ENCODE measurements at places on chromosomes 5 and 9. TPM values are rescaled to one million over a fixed set of nuclear protein-coding genes. Genes with fewer than 3 reads are reported as not detected.

The ZCCHC10 gene
- total RNA-seq: 27.0 TPM

DNA sequence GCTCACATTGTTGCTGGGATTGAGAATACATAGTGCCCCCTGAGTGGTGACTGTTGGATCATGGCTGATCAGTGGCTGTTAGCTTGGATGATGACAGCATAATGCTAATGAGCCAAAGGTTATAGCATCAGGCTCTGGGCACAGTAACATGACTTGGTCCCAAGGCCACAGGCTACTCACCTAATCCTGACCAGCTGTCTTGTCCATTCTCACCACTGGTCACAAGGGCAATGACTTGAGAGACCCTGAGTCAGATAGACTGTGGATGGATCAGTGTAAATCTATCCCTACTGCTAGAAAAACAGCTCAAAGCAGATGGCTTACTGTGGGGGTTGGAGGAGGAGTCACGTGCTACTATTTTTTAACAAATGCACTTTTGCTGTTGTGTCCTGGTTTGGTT is 74.7 kb downstream of the AOPEP start:
- H3K4me1 ChIP-seq: peaks cover 11% of the 10 kb centered on the region
- no peak for DNase-seq
- H3K36me3 ChIP-seq: peaks cover 28% of the 10 kb centered on the region
- H3K27ac ChIP-seq: no peak overlapping the region
- H3K27me3 ChIP-seq: no peaks in the 10 kb centered on the region

The GRIN1 gene
- total RNA-seq: not detected

The PARP8 gene
- 22.0 TPM for total RNA-seq

DNA sequence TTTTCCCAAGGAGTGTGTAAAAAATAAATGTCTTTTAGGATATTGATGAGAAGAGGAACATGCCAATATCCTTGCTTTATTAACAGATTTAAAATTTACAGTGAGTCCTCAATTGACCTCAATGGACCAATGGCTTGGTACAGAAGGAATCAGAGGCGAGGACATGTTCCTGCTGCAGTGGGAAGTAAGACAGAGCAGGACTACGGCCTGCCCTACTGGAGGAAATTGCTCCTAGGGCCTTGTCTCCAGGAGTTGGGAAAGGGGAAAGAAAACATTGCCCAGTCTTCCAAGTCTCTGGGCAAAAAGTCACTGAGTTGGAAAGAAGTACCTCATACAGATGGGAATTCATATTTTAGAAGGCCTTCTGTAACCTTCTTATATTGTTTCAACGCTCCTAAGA is 33.1 kb upstream of the UGT3A2 start:
- no peak overlapping the region for H3K27ac ChIP-seq
- H3K4me3 ChIP-seq: no peak overlapping the region
- no peaks in the 10 kb centered on the region for H3K4me1 ChIP-seq
- no peak for DNase-seq

- H3K4me1 ChIP-seq: no peaks in the 10 kb centered on the region
- DNase-seq: no peak
- no peaks in the 10 kb centered on the region for H3K27me3 ChIP-seq
- no peak overlapping the region for H3K27ac ChIP-seq
- H3K4me3 ChIP-seq: no peak overlapping the region
Observed at GRCh38 chr5:170006021-170006420, 25.7 kb upstream of the INSYN2B start.

GRCh38 chr9:19117039-19117716 is 10.1 kb downstream of the PLIN2 start:
- peaks cover 46% of the 10 kb centered on the region for H3K36me3 ChIP-seq
- H3K27ac ChIP-seq: no peak overlapping the region
- no peaks in the 10 kb centered on the region for H3K27me3 ChIP-seq

The DPH7 gene
- 32.4 TPM for total RNA-seq

- peaks cover 36% of the 10 kb centered on the region for H3K27me3 ChIP-seq
- peaks cover 10% of the 10 kb centered on the region for H3K4me1 ChIP-seq
- no peak overlapping the region for H3K4me3 ChIP-seq
Observed at GRCh38 chr9:86102626-86103025, 3.3 kb upstream of the GOLM1 start.

DNA sequence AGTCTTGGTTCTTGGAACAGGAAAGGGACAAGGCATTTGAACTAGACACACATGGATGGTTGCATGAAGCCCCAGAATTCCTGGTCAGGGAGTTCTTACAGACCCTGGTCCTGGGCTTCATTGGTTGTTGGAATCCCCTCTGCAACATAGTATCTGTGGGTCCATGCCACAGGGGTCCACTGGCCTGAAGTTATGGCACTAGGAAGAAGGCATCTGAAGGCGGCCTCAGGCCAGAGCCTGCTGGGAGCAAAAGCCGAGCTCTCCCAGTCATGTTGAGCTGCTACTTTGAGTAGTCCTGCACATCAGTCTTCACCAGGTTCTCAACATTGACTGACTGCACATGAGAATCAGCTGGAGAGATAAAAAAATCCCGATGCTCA is 71.1 kb upstream of the PITX1 start:
- H3K4me3 ChIP-seq: no peak overlapping the region
- DNase-seq: no peak
- no peaks in the 10 kb centered on the region for H3K27me3 ChIP-seq
- H3K36me3 ChIP-seq: no peaks in the 10 kb centered on the region

The SH2D3C gene
- 27.2 TPM for total RNA-seq

DNA sequence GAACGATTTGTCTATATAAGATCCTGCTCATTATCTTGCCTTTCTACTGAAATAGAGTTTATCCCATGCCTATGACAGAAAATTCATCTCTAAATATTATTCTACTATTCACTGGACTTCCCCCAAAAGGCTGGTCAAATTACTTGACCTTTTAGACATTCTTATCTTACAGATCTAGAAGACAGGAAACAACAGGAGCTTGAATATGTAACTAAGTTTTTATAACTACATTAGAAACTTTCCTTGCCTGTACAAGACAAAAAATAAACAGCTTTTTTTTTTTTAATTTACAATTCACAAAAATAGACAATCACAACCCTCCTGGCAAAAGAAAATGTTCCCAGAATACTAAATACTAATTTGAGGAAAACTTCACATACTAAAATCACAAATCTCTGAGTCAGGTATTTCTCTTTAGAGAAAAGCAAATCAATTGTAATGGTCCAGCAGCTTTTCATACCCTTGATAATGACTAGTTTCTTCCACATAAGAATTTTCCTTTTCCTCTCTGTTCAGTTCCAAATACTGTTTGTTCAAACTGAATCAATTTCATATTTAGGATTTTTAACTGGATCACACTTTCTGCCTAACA is 68.6 kb downstream of the MLLT3 start:
- no peaks in the 10 kb centered on the region for H3K27me3 ChIP-seq
- H3K36me3 ChIP-seq: peaks cover 3% of the 10 kb centered on the region
- H3K4me3 ChIP-seq: peak overlapping the region; percentile 1
- peaks cover 75% of the 10 kb centered on the region for H3K4me1 ChIP-seq

The NSG2 gene
- total RNA-seq: not detected

GRCh38 chr5:93274291-93274690 is 306.7 kb downstream of the NR2F1-AS1 start:
- no peak overlapping the region for H3K27ac ChIP-seq
- H3K27me3 ChIP-seq: no peaks in the 10 kb centered on the region
- H3K36me3 ChIP-seq: no peaks in the 10 kb centered on the region
- H3K4me3 ChIP-seq: no peak overlapping the region
- no peaks in the 10 kb centered on the region for H3K4me1 ChIP-seq

GRCh38 chr5:66757219-66757833 is 161.1 kb downstream of the MAST4 start:
- no peak overlapping the region for H3K27ac ChIP-seq
- no peaks in the 10 kb centered on the region for H3K4me1 ChIP-seq
- no peak overlapping the region for H3K4me3 ChIP-seq
- DNase-seq: peak; percentile 73

GRCh38 chr9:125549465-125549871 is 157.5 kb downstream of the MAPKAP1 start:
- H3K4me1 ChIP-seq: no peaks in the 10 kb centered on the region
- no peak overlapping the region for H3K4me3 ChIP-seq
- H3K27me3 ChIP-seq: no peaks in the 10 kb centered on the region
- no peak for DNase-seq

The OR13C4 gene
- total RNA-seq: not detected

The SPATA31C1 gene
- not detected for total RNA-seq

The PAX5 gene
- 0.27 TPM for total RNA-seq

DNA sequence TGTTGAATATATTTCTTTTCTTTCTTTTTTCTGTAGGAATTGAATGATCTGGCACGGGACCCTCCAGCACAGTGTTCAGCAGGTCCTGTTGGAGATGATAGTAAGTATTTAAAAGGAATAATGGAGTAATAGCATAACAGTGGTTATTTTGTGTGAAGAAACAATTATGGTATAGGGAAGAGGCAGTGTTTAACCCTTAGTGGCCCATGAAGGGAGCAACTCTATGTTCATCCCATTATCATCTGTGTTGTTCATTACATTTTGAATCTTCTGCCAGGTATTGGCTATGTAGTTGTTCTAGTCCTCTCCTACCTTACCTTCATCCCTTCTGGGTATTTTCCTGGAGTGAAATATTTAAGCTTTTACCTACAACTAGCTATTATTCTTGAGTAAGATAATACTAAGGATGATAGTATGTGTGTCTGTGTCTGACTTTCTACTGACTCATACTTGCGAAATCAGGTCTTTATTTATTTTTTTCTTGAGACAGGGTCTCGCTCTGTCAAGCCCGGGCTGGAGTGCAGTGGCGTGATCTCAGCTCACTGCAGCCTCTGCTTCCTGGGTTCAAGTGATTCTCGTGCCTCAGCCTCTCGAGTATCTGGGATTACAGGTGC is 39.3 kb downstream of the UBE2D2 start:
- no peaks in the 10 kb centered on the region for H3K27me3 ChIP-seq
- H3K36me3 ChIP-seq: peaks cover 22% of the 10 kb centered on the region
- DNase-seq: no peak
- no peak overlapping the region for H3K4me3 ChIP-seq
- no peak overlapping the region for H3K27ac ChIP-seq

DNA sequence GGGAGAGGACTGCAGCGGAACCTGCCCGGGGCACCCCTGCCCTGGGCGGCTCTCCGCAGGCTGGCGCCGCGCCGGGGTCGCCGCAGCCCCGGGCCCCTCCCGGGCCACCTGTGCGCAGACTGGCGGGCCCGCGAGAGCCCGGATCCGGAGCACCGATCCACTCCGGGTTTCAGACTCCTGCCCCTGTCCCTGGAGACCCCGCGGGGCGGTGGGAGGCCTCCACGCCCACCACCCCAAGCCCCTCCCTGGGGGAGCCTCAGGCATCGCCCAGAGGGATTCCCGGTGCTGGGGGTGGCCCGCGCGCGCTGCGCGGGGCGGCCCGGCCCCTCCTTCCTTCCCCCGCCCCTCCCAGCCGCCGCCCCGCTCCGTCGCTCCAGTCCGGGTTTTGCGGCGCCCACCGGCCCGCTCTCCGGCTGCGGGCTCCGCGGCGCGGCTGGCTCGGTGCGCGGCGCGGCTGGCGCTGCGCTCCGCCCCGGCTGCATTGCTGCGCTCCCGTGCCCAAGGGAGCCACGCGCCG is at the start of gene UNC5A:
Gene UNC5A, plus strand, starts transcription at position 479 of the 517 bp plus-strand sequence. CDS start 192 bp downstream, outside the sequence.
- DNase-seq: peak; percentile 62
- H3K36me3 ChIP-seq: no peaks in the 10 kb centered on the region
- no peak within 1 kb of the TSS for H3K27ac ChIP-seq
- peaks cover 64% of the 10 kb centered on the region for H3K27me3 ChIP-seq
- peaks cover 11% of the 10 kb centered on the region for H3K4me1 ChIP-seq
- H3K4me3 ChIP-seq: peak within 1 kb of the TSS; percentile 59

GRCh38 chr5:55471468-55471867 is 63.3 kb downstream of the PLPP1 start:
- H3K36me3 ChIP-seq: peaks cover 6% of the 10 kb centered on the region
- no peak for DNase-seq
- no peaks in the 10 kb centered on the region for H3K27me3 ChIP-seq
- H3K4me3 ChIP-seq: no peak overlapping the region
- H3K4me1 ChIP-seq: peaks cover 2% of the 10 kb centered on the region

- H3K27me3 ChIP-seq: no peaks in the 10 kb centered on the region
- peaks cover 16% of the 10 kb centered on the region for H3K4me1 ChIP-seq
- H3K36me3 ChIP-seq: peaks cover 2% of the 10 kb centered on the region
- H3K27ac ChIP-seq: no peak overlapping the region
Observed at GRCh38 chr5:158351485-158352125, 492.7 kb upstream of the CLINT1 start.

DNA sequence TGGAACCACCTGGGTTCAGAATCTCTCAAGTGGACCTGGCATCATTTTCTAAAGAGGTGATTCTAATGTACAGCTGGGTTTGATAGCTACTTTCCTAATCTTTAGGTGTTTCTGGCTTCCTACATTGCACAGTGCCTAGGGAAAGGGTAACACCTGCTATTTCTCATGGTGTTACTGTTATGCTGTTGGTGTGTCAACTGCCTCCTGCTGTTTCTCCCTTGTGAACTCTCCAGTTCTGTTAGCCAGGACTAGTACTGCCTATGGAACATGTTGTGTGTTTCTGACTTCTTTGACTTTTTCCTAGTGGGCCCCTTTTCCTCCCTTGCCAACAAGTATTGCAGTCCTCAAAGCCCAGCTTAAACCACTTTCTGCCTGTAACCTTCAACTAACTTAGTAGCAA is 5.5 kb downstream of the ARHGEF28 start:
- no peak for DNase-seq
- no peaks in the 10 kb centered on the region for H3K4me1 ChIP-seq
- H3K4me3 ChIP-seq: no peak overlapping the region
- H3K27ac ChIP-seq: no peak overlapping the region
- peaks cover 31% of the 10 kb centered on the region for H3K27me3 ChIP-seq

- no peaks in the 10 kb centered on the region for H3K27me3 ChIP-seq
- DNase-seq: no peak
- H3K27ac ChIP-seq: no peak overlapping the region
- no peaks in the 10 kb centered on the region for H3K4me1 ChIP-seq
- no peak overlapping the region for H3K4me3 ChIP-seq
- H3K36me3 ChIP-seq: no peaks in the 10 kb centered on the region
Observed at GRCh38 chr9:114240647-114241558, 82.0 kb upstream of the ORM1 start.

DNA sequence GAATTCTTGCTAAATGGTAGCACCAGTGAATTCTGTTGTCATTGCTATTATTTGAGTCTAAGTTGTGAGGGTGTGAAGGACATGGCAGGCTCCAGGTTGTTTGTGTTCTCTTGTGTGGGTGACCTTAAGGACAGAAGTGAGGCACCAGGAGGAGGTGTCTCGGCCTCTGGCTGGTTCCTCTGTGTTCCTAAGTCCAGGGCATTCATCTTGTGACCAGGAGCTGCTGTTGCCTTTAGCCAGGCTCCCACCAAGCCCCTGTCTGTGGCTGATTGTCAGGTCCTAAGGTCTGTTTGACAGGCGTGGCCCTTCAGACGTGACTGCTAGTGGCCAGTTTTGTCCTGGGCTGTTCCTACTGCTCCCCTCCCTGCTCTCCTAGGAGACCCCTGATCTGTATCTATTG is 89.4 kb downstream of the ANGPTL2 start:
- H3K36me3 ChIP-seq: no peaks in the 10 kb centered on the region
- no peak overlapping the region for H3K27ac ChIP-seq
- no peaks in the 10 kb centered on the region for H3K27me3 ChIP-seq
- H3K4me1 ChIP-seq: no peaks in the 10 kb centered on the region

GRCh38 chr5:45284436-45284835 is 411.7 kb downstream of the HCN1 start:
- no peak overlapping the region for H3K4me3 ChIP-seq
- H3K27ac ChIP-seq: no peak overlapping the region
- H3K27me3 ChIP-seq: no peaks in the 10 kb centered on the region
- H3K36me3 ChIP-seq: no peaks in the 10 kb centered on the region
- no peaks in the 10 kb centered on the region for H3K4me1 ChIP-seq

The PCDHAC2 gene
- total RNA-seq: not detected

- H3K27me3 ChIP-seq: no peaks in the 10 kb centered on the region
- H3K36me3 ChIP-seq: peaks cover 13% of the 10 kb centered on the region
- H3K27ac ChIP-seq: peak within 1 kb of the TSS; percentile 89
- peak within 1 kb of the TSS; percentile 95 for H3K4me3 ChIP-seq
Observed at GRCh38 chr9:74952201-74953151, at the start of gene C9orf40. TSS of gene C9orf40 (minus strand) at chr9:74952912. CDS start at chr9:74952611, 301 bp downstream.
